ENCODE measurements at places on chromosomes 2 and 18. TPM values are rescaled to one million over a fixed set of nuclear protein-coding genes. Genes with fewer than 3 reads are reported as not detected.

The LRRC30 gene
- not detected for total RNA-seq

GRCh38 chr2:70388128-70388527, 86.3 kb upstream of the FAM136A start:
- DNase-seq: no peak

DNA sequence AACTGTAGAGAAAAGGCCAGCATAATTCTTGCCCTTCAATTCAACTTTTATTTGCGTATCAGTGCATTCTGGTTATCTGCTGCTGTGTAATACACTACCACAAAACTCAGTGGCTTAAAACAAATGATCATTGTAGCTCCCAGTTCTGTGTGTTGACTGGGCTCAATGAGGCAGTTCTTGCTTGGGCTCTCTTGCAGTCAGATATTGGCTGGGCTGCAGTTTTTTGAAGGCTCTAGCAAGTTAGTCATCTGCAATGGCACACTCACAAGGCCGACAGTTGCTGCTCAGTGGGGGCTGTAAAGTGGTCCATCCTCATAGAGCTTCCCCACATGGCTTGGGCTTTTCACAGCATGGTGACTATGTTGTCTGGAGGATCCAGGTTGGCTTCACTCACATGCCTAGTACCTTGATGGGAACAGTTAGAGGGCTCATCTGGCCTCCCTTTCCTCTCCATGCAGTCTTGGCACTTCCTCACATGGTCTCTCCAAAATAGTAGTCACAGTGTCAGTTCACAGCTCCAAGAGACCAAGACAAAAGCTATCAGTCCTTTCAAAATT, 110.6 kb upstream of the TNP1 start:
- DNase-seq: peak; percentile 60

GRCh38 chr2:200305797-200306195, 697 bp upstream of the SPATS2L start:
- DNase-seq: peak; percentile 65

DNA sequence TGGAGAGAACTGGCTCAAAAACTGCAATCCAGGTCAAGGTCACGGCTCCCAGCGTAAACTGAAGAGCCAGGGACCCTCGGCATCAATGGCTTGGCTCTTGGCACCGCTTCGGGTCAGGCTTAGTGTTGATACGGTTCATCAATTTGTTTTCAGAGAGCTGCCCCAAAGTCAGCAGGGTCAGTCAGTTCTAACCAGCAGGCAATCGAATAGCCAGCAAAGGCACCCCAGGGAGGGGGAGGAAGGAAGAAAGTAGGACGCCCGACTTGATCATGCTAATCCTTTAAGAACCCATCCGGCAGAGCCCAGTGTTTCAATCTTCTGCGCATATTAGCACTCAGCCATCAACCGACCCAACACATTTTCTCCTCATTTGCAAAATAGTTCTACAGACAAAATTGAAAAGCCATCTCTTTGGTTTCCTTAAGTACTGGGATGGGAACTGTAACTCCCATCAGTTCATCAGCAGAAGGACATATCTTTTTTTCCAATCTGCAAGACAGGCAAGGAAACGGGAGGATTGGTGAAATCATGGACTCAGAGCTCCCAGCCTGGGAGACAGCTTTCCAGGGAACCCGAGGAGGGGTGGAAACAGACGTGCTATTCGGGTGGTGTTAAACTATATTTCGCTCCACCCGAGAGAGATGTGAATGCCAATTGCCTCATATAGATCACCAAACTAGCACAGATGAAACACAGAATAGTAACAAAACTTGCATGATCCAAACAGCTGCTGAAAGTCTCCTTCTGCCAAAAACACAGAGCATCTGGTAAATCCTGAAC, 40.7 kb upstream of the CABLES1 start:
- DNase-seq: no peak

DNA sequence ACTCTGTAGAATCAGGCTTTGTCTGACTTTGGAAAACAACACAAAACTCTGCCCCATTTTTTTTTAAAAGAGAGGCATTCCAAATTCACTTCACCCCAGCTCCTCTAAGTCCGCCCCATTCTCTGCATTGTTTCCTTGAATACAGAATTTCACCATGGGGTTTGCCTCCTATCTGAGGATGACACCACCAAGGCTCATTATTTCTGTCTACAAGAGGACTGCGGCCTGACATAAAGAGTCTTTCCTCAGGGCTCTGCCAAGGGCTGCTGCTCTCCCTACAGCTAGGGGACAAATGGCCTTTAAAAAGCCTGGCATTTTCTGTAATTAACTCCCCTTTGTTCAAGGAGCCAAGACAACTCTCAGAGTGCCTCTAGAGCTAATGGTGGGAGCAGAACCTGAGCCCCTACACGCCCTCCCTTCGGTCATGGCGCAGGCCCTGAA, 4.6 kb downstream of the CHST10 start:
- DNase-seq: no peak

DNA sequence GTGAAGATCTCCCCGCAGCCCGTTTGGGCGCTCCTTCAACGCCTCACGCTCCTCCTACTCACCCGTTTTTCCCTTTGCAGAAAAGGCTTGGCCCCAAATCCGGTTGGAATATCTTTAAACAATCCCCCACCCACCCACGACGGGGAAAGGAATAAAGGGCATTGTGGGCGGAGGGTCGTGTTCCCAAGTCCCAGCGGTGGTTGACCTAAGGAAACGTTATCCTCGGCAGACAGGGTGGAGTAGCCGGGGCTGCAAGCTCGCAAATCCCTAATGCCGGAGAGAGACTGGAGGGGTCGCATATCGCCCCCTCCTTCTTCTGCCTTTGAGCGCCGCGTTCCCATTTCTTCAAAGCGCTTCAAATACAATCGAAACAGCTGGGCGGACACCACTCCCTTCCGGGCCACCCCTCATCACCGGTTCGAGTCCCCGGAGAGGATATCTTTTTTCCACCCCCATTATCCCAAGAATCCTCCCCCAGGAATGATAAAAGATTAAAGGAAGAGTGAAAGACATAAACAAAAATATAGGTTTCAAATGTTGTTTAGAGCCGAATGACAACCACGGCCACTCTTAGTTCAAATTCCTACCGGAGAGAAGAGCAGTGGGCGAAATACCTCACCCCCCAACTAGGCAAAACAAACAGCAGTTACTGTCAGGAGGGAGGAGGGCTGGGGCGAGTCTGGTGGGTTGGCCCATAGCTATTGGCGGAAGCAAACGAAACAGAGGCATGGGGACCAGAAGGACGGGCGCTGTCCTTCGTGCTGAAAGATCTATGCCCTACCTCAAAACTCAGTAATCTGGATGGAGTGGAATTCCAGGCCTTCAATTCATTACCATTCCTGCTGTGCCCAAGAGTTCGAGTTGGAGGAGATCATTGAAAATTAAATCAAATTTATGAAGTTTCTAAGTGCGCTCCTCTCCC, 2.8 kb upstream of the GAD1 start:
- no peak for DNase-seq

DNA sequence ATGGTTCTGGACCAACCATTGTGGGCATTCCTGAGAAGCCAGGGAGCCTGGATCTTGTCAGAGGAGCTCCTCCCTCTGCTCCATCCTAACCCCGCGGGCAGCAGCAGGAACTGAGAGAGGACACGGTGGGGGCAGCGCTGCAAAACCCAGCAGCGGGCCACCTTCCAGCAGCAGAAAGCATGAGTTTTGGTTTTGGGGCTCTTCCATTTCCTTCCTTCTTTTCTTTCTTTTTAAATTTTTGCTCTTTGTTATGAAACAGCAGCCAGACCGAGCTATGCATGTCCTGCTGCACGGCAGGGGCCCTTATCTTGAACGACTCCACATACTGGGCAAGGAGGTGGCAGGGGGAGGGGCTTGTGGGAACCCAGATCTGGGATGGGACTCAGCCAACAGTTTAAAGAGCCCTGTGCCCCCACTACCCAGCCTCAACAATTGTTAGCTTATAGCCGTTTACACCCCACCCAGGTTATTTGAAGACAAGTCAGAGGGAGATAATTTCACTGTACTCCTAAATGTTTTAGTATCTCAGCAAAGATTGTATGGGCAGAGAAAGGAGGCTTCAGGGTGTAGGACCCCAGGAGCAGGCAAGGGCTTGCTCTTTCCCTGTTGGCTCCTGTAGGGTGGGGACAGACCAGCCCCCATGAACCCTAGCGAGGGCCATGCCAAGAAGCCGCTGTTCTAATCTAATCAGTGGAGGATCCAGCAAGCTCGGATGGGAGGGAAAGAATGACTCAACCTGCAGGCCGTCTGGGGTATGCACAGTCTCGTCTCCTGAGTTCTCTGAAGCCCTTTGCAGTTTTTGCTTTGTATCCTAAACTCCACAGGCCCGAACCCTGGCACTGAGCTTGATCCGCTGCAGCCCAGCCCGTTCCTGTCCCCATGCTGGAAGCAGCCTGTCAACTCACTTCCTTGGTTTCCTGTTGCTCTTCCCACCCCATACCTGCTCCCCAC, 75.3 kb downstream of the LRRFIP1 start:
- no peak for DNase-seq

The TUBB8B gene
- not detected for total RNA-seq

The ARPC2 gene
- total RNA-seq: 367 TPM

The GRHL1 gene
- total RNA-seq: 1.6 TPM

GRCh38 chr2:216553093-216553478, 54.4 kb downstream of the RPL37A start:
- no peak for DNase-seq

The UGT1A6 gene
- total RNA-seq: not detected

GRCh38 chr2:217797661-217798069, 205.1 kb downstream of the TNS1 start:
- no peak for DNase-seq

GRCh38 chr2:111198701-111199100, 78.0 kb downstream of the BCL2L11 start:
- DNase-seq: no peak

- DNase-seq: no peak
These were observed 604.8 kb downstream of the CPS1 start for GRCh38 chr2:211161236-211161635.

DNA sequence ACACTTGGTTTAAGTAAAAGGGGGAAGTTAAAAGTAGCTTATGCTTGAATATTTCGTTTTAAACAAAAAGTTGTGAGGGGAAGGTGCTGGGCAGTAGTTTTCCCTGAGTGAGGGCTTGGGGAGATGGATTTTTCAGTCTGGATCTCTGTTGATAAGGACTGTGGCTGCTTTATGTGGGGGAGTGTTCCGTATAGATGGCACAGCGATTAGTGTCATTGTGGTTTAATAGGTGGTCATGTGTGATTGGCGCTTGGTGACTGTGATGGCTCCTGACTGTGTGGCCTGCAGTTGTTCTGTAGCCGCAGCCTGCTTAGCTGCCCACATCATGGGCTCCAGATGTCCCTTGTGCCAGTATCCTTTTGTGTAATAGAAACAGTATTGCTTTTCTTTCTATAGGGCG, 156.2 kb downstream of the WDSUB1 start:
- DNase-seq: no peak

DNA sequence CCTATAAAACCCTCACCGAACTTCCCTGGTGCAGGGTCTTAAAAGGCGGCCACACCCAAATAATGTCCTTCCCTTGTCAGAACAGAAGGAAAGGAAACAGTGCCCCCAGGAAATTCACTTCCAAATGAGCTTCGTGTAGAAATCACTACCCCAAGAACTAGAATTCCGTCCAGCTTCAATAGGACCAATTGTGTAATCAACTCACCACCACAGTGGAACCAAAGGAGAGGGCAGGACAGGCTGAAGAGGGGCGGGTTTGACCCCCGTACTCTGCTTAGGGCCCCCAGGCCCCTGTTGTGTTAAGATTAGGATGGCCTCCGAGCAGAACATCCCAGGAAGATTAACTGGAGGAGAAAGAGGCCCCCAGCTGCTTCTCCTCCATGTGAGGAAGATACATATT, 24.1 kb downstream of the GPR35 start:
- DNase-seq: no peak

All from aorta (tissue), 5 donors.